ENCODE measurements at places on chromosomes 11 and 22.

GRCh38 chr11:113934761-113935160, 30.2 kb downstream of the HTR3B start:
- DNase-seq: no peak

DNA sequence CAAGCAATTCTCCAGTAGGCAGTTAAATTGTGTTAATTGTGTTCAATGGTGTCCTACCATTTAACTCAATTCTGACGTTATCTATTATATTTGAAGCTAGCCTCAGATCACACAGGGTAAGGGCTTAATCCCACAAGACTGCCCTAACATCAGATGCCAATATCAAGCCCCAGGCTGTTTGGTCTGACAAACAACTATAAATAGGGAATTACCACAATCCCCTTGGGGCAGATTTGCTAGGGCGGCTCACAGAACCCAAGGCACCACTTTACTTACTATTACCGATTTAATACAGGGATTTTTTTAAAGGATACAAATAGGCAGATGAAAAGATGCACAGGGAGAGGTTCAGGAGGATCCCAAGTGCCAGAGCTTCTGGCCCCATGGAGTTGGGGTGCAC, 678.4 kb downstream of the OPCML start:
- no peak for DNase-seq

DNA sequence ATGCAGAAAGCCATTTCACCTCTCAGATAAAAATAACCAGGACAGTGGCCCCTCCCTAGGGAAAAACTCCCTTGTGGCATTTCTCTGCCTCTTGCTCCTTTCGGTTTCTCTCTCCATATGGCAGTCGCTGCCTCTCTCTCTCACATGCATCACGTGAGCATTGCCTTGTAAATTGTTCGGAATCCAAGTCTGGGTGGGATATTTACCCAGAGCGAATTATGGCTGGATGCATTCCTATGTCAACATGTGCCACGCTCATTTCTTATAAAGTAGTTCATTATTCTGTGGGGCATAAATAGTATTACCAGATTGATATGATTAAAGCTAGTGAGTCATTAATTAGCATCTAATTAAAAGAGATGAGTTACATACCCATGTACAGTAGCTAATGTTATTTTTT, 392.9 kb downstream of the INSC start:
- DNase-seq: no peak

DNA sequence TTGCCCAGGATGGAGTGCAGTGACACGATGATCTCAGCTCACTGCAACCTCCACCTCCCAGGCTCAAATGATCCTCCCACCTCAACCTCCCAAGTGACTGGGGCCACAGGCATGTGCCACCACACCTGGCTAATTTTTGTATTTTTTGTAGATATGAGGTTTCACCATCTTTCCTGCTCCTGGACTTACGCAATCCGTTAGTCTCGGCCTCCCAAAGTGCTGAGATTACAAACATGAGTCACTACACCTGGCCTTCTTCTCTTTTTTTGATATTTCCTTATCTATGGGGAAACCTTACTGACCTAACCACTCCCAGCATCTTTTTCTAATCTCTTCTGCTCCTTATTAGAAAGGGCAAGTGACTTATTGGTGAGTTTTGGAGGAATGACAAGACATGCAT, 121.7 kb upstream of the CHORDC1 start:
- no peak for DNase-seq

- no peak for DNase-seq
These were observed 26.6 kb upstream of the MYRF start for GRCh38 chr11:61725781-61726231.

GRCh38 chr11:9757809-9758636, 94.1 kb downstream of the SWAP70 start:
- DNase-seq: peak; percentile 36

DNA sequence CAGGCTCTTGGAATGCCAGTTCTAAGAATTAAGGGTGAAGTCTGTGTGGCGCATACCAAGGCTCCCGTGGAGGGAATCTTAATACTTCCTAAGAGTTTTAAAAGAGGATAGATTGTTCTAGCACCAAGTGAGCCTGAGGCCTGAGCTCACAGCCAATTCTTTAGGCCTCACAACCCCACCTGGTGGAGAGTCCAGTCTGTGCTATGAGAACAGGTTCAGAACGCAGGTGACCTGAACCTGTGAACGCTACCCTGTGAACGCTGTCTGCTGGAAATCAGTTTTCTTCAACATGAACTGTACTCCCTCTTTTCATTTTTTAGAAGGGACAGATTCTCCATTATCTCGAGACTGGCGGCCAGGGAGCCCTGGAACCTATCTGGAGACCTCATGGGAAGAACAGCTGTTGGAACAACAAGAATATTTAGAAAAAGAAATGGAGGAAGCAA, 43.2 kb upstream of the DLAT start:
- peak; percentile 36 for DNase-seq

- DNase-seq: no peak
These were observed 224.6 kb upstream of the ISX start for GRCh38 chr22:34841331-34841771.

DNA sequence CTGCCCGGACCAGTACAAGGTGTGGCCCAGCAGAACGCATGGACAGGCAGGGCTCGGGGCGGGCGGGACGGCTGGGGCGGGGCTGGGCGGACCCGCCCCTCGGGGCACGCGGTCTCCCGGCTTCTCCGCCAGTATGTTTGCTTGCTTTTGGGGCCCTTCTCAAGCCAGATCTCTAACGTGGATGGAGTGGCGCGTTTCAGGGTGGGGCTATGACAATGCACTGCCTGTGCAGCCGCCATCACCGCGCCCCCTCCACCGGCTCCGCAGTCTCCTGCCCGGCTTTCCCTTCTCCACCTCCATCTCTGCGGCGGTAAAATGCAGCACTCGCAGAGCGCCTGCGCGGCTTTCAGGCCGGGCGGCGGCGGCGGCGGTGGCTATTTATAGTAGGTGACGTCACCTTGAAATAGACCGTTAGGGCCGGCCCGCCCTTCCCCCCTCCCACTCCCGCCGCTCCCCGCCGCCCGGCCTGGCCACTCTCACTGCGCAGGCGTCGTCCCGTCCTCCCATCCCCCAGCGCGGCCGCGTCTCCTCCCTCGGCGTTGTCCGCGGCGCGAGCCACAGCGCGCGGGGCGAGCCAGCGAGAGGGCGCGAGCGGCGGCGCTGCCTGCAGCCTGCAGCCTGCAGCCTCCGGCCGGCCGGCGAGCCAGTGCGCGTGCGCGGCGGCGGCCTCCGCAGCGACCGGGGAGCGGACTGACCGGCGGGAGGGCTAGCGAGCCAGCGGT, at the start of gene YWHAH:
Gene YWHAH, plus strand, starts transcription at position 558 of the 722 bp plus-strand sequence. CDS start 199 bp downstream, outside the sequence.
- peak; percentile 90 for DNase-seq

- DNase-seq: no peak
These were observed 15.5 kb downstream of the OTUB1 start for GRCh38 chr11:64001484-64002420.

- no peak for DNase-seq
These were observed 418.8 kb upstream of the LUZP2 start for GRCh38 chr11:24078018-24078417.

- DNase-seq: no peak
These were observed 25.8 kb downstream of the SWAP70 start for GRCh38 chr11:9689721-9690120.

DNA sequence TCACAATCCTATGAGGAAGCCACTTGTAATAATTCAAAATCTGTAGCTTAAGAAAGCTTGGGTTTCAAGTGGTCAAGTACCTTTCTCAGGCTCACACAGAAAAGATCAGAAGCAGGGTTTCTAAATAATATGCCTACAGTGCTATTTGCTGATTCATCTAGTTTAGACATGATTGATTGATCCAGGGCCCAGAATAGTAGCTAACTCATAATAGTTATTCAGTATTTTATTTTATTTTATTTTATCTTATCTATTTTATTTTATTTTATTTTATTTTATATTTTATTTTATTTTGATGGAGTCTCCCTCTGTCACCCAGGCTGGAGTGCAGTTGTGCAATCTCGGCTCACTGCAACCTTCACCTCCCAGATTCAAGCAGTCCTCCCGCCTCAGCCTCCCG, 15.9 kb upstream of the PANX3 start:
- no peak for DNase-seq
